B cell (primary cell): ENCODE measurements at places on chromosomes 3 and 15.
A peak's percentile ranks its signal among the peaks of the same experiment; 100 is the strongest.

DNA sequence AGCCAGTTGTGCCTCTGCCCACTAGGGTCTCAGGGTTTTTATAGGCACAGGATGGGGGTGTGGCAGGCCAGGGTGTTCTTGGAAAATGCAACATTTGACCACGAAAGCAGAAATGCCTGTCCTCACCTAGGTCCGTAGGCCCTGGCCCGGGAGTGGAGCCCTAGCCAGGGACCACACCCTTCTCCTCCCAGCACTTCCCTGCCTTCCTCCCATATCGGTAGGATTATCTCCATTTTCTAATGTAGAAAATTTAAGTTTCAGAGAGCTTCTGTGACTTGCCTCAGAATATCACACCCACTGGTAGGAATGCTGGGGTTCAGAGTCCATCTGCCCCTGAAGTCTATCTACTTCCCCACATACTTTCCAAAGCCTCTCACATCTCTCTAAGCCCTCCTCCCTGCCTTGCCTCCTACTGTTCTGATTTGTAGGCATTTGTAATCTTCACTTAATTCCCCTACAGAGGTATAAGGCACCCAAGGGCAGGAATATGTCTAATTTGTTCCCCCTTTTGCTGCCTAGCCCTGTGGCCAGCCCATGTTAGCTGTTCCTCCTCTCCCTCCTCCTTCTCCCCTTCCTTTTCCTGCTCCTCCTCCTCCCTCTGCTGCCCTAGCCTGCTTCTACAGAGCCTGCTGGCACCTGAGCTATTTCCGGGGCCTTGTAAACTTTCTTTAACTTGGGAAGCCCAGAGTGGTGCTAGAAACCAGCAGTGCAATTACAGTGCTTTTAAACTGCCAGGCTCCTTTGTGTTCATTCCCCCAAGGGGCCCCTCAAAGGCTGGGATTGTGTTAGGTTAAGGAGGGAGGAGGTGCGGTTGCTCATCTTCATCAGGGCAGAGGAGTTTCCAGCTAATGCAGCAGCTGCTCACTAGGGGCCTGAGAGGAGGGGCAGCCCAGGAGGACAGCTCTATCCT is 71.1 kb downstream of the MRPL46 start:
- no peak overlapping the region for H3K27ac ChIP-seq
- DNase-seq = no peak
- no peak overlapping the region for H3K4me3 ChIP-seq
- H3K4me1 ChIP-seq = peaks cover 7% of the 10 kb centered on the region
- H3K36me3 ChIP-seq = no peaks in the 10 kb centered on the region
- no peaks in the 10 kb centered on the region for H3K27me3 ChIP-seq

DNA sequence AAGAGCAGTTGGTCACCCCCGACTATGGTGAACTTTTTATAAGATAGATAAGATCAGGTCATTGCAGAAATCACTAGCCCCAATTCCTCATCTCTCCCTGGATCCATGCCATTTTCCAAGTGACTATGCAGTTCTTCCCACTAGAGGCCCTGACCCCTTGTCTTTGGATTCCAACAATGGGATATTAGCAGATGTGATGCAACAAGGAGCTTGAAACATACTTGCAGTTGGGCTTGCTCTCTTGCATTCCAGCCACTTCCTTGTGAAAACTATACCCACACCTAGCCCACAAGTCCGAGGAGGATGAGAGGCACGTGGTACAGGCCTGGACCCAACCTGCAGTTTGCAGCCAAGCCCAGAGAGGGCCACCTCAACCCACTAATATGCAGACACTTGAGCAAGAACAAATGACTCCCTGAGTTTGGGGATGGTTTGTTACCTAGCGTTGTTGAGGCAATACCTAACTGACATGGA is 60.6 kb downstream of the SUCLG2 start:
- no peak overlapping the region for H3K27ac ChIP-seq
- H3K4me3 ChIP-seq = no peak overlapping the region
- no peaks in the 10 kb centered on the region for H3K27me3 ChIP-seq
- no peaks in the 10 kb centered on the region for H3K4me1 ChIP-seq
- no peaks in the 10 kb centered on the region for H3K36me3 ChIP-seq

DNA sequence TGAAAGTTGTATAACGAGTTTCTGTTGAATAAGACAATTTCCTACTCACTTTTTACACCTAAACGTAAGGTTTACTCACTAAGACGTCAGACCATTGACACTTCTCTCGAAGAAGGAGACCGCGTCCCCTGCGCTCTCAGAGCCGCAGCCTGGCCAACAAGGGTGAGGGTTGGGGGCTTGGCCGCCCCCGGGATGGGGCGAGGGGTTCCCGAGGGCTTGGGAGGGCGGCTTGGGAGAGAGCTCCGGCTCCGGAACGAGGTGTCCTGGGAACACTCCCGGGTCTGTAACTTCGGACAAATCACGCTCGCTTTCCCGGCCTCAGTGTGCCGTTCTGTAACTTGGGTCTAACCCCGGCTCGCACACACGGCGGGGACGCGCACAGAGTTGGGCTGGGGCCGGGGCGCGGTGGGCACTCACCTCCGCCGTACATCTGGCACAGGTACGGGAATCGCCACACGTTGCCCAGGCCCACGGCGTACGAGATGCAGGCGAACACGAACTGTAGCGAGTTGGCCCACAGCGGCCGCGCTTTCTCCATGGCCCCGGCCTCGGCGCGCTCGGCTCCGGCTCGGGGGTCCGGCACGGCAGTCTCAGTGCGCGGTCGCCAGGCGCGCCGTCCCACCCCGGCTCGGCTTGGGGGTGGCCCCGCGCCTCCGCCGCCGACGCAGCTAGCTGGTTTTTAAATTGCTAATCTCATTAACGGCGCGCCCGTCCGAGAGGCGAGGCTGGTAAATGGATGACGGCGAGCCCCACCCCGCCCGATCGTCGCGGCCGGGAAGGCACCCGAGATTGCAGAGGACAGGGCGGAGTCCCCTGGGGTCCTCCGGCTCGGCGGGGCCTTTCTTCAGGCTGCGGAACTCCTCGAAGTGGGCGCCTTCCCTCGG is at the start of gene SLC6A20:
SLC6A20 (minus strand) TSS at position 655 of the 884 bp plus-strand sequence; CDS start at position 538, 117 bp downstream.
- peak; percentile 40 for DNase-seq
- H3K27me3 ChIP-seq = peaks cover 14% of the 10 kb centered on the region
- H3K4me3 ChIP-seq = peak within 1 kb of the TSS; percentile 49
- no peak within 1 kb of the TSS for H3K27ac ChIP-seq

DNA sequence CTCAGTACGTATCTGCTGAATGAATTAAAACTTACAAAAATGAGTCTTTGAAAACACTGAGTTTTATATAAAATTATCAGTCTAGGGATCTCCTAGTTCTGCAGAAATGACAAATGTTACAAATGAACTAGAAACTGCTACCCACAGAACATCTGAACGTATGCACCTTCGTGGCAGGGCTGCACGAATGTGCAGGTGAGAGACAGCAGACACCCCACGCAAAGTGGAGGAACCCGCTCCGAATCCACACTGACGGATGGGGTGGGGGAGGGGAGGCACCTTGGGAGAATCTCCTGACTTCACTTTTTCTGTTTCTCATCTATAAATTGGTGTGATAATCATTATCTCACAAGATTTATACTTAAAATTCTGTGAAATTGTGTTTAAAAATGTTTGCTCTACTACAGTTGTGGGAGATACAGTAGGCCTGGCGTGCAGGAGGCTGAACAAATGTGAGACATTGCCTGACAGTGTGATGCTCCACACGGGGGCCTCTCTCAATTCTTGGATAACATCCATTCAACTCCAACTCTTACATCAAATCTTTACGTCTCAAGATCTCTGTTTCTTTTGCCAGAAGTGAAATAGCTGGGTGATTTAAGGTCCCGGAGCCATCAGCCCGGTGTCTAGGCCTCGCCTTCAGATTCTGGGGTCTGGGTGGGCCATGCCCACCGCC is 86.9 kb downstream of the ATP10A start:
- no peak overlapping the region for H3K27ac ChIP-seq
- no peak for DNase-seq
- no peak overlapping the region for H3K4me3 ChIP-seq
